ENCODE measurements at places on chromosomes 16 and 17.

- no peak for DNase-seq
Measured at GRCh38 chr17:13871261-13871660, 198.0 kb upstream of the COX10 start.

- DNase-seq: peak; percentile 97
Measured at GRCh38 chr17:17839791-17840707, 3.3 kb upstream of the SREBF1 start.

- no peak for DNase-seq
Measured at GRCh38 chr17:77042476-77043231, 98.1 kb upstream of the SEC14L1 start.

DNA sequence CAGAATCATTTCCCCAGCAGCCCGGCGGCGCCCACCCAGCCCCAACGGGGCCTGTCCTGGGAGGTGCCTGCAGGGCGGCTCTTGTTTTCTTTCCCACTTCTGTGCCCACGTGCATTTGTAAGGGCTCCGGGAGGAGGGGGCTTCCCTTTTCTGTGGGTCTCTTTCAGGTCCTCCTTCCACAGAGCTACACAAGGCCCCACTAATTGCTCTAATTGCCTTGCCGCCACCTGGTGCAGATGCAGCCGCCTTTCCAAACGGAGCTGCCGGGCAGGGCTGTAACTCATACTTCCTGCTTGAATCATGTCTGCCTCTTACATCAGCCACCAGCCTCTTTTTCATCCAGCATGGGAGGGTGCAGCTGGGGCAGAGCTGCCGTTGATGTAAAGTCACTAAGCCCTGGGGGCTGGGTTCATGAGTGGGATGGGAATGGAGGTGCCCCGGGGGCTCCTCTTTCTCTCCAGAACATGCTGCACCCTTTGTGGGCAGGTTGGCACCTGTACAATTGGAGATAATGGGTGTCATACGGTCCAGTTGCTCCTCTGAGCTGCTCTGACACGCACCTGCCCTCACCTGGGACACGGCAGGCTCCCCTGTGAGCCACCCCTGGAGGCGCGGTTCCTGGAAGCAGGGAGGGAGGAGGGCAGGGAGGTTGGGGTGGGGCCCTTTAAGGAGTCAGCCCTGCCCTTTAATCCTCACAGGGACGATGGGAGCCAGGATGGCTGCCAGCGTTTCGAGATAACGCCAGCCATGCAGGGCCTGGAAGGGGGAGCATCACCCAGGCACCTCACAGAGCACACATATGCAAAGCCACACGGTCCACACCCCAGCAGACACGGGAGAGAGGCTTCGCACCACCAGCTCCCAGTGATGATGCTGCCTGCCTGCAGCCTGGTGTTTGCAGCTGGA, 41.1 kb upstream of the KLHDC4 start:
- peak; percentile 89 for DNase-seq

DNA sequence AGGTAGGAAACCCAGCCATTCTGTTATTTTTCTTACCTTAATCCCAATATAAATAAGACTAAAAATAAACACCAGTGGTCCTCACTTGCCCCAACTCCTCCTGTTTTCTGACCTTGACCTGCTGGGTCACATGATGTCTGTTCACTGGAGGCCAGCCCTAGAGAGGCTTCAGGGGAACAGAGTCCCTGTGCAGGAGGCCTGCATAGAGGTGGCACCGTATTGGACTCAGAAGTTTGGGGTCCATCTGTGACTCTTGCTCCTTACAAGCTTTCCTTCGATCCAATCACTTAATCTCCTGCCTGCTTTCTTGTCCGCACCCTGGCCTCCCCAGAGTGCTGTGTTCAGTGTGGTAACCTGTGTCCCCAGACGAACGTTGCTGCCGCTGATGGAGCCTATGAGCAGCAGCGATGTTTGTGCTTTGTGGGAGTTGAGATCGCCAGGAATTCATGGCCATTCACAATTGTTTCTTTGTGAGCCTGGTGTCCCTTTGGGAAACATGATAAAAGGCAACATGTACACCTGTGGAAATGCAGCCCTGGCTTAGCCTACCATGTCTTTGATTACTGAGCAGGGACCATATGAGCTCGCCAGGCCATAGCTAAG, 4.7 kb downstream of the IGSF6 start:
- DNase-seq: no peak

DNA sequence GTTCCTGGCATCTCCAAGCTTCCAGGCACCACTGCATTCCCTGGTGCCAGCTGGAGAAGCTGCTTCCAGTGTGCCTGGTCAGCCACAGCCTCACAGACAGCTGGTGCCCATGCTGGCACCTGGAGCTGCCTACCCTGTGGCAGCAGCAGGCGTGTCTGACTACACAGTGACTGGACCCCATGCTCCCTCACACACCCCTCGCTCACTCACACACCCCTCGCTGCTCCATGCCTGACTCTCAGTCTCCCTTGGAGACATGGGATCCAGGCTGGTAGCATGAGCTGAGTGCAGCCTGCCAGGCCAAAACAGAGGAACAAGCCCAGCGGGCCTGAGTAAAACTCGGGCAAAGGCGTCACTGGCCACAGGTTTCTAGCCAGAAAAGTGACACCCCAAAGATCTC, 59.1 kb upstream of the SMIM36 start:
- no peak for DNase-seq

- DNase-seq: no peak
Measured at GRCh38 chr17:37737081-37737480, 7.8 kb downstream of the HNF1B start.

GRCh38 chr16:85574672-85575475, 38.2 kb upstream of the GSE1 start:
- DNase-seq: no peak

GRCh38 chr17:66763056-66763455, 71.9 kb upstream of the CACNG5 start:
- no peak for DNase-seq

DNA sequence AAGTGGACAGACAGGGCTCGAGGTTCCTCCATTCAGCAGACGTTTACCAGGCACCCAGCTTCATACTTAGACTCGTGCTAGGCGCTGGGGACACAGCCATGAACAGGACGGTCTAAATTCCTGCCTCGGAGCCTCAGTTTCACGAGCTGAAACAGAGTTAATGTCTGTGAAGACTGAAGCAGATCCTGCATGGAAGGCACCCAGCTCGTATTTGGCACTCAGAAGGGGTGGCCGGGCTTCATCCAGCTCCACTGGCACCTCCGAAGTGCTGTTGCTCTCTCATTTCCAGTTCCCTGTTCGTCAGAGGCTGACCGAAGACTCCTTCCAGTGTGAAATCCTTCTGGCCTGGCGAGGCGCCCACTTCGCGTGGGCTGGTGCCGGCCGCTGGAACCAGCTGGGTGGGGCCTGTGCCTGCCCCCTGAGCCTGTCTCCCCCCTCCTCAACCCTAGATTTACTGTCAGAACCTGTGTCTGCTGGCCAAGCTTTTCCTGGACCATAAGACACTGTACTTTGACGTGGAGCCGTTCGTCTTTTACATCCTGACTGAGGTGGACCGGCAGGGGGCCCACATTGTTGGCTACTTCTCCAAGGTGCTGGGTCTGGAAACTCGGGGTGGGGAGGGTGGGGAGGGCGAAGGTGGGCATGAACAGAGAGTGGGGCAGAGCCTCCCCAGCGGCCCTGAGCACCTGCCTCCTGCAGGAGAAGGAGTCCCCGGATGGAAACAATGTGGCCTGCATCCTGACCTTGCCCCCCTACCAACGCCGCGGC, 5.8 kb downstream of the PRSS8 start:
- no peak for DNase-seq

DNA sequence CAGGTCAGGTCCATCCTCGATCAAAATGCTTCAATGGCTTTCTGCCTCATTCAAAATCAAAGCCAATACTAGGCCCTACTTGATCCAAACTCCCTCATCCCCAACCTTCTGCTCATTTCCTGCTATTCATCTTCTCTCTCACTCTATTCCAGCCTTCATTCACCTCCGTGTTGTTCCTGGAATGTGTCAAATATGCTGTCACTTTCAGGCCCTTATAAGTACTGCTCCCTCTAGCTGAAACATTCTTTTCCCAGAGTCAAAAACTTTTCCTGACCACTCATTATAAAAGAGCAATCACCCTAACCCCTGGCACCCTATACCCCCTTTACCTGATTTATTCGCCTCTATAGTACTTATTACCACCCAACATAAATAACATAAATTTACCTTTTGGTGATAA, 303.7 kb upstream of the PMFBP1 start:
- DNase-seq: no peak

GRCh38 chr16:55329791-55330428, 5.9 kb downstream of the IRX6 start:
- DNase-seq: no peak

DNA sequence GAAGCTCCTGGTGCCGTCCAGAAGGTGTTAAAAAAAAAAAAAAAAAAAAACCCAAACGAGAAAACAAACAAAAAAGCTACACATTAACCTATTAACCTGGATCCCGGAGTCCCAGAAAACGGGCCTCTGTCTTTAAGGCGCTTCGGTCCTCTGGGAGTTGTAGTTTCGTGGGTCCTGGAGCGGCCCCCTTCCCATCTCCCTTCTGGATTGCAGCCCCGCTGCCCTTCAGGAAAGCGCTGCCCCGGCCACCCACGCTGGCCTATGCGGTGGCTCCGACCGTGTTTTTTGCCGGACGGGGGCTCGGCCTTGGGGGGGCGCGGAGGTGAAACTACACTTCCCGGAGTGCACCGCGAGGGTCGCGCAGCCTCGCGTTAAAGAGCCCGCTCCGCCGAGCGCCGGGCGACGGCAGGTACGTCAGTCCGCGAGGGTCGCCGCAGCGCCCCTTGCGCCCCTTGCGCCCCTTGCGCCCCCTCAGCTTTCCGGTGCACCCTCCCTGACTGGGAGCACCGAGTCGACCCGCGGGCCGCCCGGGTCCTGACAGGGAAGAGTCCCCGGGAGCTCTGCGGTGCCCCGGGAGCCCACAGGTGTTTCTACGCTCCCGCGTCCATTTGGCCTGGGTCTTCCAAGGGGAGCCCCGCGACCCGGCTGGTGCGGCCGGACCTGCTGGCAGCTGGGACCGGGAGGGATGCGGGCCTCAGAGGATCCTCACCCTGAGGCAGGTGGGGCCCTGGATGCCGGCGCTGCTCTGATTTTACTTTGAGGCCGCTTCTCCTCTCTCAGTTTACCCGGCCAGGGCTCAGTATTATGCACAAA, at the start of gene FCSK:
Gene FCSK, plus strand, starts transcription at position 374 of the 813 bp plus-strand sequence. CDS start 8,596 bp downstream, outside the sequence.
- DNase-seq: no peak

DNA sequence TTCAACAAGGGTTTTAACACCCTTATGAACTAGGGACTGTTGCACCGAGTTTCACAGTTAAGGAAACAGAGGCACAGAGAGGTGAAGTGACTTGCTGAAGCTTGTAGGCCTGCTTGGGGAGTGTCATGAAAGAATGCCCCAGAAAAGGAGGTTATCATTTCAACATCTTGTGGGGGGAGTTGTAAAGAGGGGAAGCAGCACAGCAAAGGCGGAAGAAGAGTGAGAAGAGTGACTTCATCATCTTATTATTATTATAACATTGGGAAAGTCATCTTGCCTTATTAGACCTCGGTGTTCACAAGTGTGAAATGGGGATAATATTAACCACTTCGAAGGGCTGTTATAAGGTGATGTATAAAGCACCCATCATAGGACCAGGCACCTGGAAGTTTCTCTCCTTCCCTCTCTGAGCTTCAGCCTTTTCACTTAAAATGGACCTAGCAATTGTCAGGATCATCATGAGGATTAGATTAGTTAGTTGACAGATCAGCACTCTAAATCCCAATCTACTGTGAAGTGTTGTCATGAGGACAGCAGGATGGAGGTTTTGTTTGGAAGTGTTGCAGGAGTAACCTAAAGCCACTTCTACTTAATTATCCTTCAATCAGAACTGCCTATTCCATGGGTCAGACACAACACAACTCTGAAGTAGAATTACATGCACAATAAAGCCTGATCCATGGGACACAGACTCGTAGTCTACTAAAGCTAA, 2.3 kb downstream of the CCL4 start:
- DNase-seq: no peak

- no peak for DNase-seq
Measured at GRCh38 chr17:1473170-1473569, 17.1 kb upstream of the CRK start.

- DNase-seq: no peak
Measured at GRCh38 chr17:56592487-56593085, 913 bp upstream of the NOG start.

DNA sequence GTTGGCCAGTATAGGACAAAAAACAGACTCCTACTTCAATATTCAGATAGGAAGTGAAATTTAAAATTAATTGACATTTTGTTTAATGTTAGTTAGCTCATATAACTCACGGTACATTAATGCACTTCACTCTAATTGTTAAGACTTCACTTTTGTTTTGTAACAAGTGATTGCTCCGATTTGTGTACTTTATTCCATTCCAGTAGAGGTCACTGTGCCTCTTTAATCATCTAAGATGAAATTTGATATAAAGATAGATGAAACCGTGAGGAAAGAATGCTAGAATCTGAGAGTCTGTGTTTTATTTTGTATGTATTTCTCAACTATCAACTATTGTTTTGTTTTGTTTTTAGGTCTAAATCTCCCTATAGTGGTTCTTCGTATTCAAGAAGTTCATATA, 29.0 kb downstream of the RBBP6 start:
- no peak for DNase-seq

DNA sequence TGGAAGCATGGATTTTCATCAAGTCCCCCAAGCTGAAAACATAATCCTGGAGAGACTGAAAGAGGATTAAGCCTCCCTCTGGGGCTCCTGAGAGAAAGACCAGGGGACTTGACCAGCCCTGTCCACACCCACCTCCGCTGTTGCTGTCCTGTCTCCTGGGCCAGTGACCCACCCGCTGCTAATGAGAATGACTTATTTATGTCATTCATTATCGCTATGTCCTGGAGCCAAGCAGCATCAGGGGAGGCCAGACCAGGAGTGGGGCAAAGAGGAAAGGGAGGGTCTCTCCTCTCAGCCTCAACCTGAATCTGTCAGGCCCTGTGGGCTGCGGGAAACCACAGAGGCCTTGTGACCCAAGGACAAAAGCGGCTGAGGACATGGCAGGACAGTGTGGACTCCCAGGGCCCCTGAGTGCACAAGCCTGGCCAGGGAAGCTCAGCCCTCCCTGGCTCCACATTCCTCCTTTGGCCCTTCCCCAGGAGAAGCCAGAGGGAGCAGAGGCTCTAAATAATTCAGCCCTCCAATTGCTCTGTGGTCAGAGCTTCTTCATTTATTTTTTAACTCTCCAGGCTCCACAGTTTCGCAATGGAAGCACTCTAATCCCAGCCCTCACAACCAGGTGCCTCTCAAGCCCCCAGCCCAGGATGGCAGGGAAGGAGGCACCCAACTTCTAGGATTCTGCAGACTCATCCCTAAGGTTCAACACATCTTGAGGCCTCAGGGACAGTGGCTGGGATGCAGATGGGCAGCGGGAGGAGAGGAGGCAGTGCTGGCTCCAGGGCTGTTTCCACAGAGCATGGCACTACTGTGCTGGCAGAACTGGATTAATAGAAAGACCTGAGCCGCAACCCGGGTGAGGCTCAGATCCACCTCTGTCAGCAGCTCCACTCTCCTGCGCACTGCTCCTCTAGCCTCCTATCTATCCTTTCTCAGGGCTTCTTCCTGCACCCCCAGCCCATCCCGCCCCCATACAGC, 19.1 kb downstream of the CUEDC1 start:
- no peak for DNase-seq

DNA sequence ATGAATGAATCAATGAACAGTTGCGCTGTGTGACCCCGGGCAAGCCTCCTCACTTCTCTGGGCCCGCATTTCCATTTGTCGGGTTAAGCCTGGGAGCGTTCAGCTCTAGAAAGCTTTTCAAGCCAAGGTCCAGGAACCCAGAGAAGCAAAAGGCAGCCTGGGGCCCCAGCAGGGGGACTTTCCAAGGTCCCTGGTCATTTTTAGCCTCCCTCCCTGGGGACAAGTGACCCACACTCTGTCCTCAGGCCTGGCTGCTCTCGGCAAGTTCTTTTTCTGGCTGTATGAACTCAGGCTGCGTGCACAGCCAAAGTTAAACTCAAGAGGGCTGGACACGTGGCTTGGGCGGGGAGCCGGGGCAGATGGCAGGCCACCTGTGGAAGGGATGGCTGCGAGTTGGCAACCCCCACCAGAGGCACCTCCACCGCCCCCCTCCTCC, 41.4 kb upstream of the CIBAR2 start:
- no peak for DNase-seq

Measured in lower leg skin (tissue), 4 donors.